ENCODE measurements at places on chromosomes 3 and 15. TPM values are rescaled to one million over a fixed set of nuclear protein-coding genes. Genes with fewer than 3 reads are reported as not detected.

GRCh38 chr3:124402791-124403190 is 327.5 kb upstream of the UMPS start:
- DNase-seq: no peak

DNA sequence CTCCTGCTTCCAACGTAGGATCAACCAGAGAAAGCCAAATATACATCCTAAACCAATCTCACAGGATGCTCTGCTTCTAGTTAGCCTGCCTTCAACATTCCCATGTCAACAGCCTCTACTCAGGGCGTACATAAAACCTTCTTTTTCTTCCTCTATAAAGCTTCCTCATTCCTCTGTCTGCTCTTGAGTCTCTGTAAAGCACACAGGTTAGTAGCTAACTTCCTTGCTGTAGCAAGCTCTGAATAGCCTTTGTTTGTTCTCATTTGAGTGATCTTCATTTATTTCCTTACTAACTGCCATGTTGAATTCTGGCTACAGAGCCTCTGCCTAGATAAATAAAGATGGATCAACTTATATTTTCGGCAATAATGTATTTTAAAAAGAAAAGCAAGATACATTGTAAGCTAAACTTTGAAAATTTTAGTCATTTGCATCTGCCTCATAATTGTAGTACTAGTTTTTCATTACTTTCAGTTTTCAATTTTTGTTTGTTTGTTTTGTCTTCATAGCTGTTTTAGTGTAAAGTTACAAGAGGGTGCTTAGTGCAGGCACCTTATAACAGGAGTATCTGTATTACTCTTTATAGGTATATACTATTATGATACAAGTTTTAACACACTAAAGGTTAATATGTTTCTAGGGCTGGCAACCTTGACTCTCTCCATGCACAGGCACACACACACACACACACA is 498.2 kb downstream of the PYDC2 start:
- no peak for DNase-seq

GRCh38 chr3:177591379-177591778 is 394.1 kb upstream of the TBL1XR1 start:
- DNase-seq: no peak

The STAB1 gene
- 48.2 TPM for total RNA-seq

- no peak for DNase-seq
These were observed 1216.9 kb upstream of the GBE1 start for GRCh38 chr3:82978368-82978767.

DNA sequence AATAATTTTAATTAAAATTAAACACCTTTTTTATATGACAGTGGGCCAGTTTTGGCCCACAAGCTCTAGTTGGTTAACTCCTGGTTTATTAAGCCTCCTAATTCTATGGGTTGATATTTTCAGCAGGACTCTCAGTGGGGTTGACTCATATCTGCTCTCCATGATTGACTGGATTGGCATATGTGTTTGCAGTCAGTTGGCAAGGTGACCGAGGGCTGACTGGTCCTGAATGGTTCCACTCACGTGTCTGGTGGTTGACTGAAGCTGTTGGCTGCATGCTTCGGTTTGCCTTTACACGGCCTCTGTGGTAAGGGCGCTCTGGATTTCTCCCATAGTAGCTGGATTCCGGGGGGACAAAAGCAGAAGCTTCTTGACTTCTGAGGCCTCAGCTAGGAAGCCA is 65.3 kb upstream of the ZNF280D start:
- DNase-seq: no peak

DNA sequence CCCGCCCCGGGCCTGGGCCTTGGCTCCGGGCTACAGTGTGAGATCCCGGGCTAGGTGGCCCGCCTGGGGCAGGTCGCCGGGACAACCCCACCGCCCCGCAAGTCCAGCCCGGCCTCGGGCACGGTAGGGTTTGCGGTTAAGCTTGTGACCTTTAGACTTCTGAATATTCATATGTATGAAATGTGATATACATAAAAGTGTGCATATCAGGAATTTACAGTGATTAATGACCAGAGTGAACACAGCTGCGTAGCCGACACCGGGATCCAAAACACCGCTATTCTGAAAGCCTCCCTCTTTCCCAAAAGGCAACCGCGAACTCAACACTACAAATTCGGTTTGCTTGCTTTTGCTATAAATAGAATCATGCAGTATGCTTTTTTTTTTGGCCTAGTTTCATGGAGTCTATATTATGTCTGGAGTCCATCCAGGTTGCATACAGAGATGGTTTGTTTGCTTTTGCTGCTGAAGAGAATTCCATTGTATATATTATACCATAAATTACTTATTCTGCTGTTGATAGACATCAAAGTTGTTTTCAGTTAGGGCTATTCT is 636 bp upstream of the SNRPA1 start:
- DNase-seq: no peak

GRCh38 chr15:100900136-100900794 is 18.9 kb upstream of the LRRK1 start:
- DNase-seq: no peak

The CD200 gene
- 58.3 TPM for total RNA-seq

The TBC1D2B gene
- total RNA-seq: 51.4 TPM

The PLOD2 gene
- total RNA-seq: 21.9 TPM

- DNase-seq: no peak
These were observed 7.1 kb upstream of the DVL3 start for GRCh38 chr3:184148076-184148475.

- DNase-seq: no peak
These were observed 39.0 kb downstream of the IL5RA start for GRCh38 chr3:3071136-3071535.

- no peak for DNase-seq
These were observed 134.4 kb upstream of the SKOR1 start for GRCh38 chr15:67690936-67691335.

GRCh38 chr3:45937206-45938042 is 5.8 kb upstream of the CXCR6 start:
- DNase-seq: no peak

All from dorsolateral prefrontal cortex (tissue), 122 donors.